Left cardiac atrium (tissue), 4 donors: ENCODE measurements at places on chromosomes 4 and X. TPM values are rescaled to one million over a fixed set of nuclear protein-coding genes. Genes with fewer than 3 reads are reported as not detected.

EREG gene
- 2.9 TPM for total RNA-seq

MRPL1 gene
- 41.9 TPM for total RNA-seq

DNA sequence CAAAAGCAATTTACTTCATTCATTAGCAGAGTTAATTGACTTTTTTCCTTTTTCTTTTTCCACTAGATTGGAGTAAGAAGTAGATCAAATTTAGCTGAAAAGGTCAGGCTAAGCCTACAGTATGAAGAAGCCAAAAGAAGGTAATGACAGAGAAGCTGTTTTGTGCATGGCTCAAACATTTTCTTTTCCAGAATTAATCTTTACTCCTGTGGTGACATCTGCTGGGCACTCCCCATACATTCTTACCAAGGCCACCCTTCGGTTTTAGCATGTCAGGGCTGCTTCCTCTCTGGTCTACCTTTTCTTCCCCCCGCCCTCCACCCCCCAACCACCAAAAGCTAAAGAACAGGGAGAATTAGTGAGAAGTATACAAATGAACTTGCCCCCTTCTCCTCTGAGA, 70.2 kb downstream of the CLDN22 start:
- no peak for DNase-seq

GRCh38 chr4:148311526-148311925, 130.7 kb downstream of the NR3C2 start:
- no peak for DNase-seq

GRCh38 chr4:158484173-158484885, 37.4 kb upstream of the RXFP1 start:
- DNase-seq = no peak

DNA sequence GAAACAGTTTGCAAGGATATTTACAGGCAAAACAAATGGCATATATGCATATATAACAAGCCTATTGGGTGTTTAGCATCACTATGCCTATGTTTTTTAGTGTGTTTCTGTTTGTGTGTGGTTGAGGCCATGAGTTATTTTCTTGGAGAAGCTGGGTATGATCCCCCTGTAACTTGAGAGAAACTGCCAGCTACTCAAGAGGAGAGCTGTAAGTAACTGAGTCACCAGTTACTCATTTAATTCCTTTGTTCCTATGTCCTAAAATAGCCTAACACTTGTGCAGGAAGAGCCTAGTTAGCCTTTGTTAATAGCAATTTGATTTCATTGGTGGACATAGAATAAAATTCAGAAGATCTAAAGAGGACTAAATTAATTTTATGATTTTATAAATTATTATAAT, 79.1 kb downstream of the PWWP3B start:
- no peak for DNase-seq

GRCh38 chrX:103464774-103465117, 54.5 kb downstream of the RAB40A start:
- peak; percentile 54 for DNase-seq

DNA sequence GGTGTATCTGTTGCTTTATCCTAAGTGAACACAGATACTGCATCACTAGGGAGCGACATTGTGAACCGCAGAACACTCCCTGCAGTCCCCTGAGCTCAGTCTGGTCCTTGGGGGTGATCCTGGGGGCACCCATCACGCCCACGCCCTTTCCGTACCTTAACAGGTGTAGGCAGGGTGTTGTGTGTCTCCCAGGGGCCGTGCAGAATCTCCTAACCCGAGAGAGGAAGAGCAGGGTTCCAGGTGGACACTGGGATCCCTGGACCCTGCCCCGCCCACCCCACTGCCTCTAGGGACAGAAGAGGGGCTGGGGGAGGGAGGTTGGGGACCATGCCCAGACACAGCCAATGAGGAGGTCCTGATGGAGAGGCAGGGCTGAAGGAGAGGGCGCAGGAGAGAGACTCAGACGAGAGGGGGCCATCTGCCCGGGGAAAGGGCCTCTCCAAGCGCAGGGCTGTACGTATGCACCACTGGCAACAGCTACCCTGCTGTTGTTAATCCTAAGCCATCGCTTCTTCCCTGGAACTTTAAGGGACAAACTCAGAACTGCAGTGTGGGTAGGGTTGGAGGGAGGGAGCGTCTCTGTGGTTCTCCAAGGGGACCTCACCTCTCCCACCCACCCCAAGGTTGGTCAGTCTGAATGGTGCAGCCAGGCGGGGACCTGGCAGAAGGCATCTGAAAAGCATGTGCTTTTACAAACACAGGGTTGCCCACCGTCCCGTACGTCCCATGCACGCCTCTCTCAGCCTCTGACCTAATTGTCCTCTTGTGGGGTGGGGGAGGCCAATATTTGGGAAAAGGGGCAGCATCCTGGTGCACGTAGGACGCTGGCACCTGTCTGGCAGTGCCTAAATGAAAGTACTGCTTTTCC, 2.5 kb downstream of the P2RY8 start:
- DNase-seq = no peak
